Activated CD8-positive, alpha-beta memory T cell treated with anti-CD3 and anti-CD28 coated beads for 24 hours (primary cell): ENCODE measurements at places on chromosomes 3 and 15.

GRCh38 chr3:65277798-65278197 lies 590.0 kb upstream of the ADAMTS9 start:
- DNase-seq, result no peak

GRCh38 chr3:142117056-142117851 lies 32.1 kb downstream of the TFDP2 start:
- no peak for DNase-seq

- no peak for DNase-seq
Observed at GRCh38 chr3:124918524-124918923, 16.0 kb downstream of the MUC13 start.

- no peak for DNase-seq
Observed at GRCh38 chr3:144516026-144516425, 544.4 kb downstream of the DIPK2A start.

- no peak for DNase-seq
Observed at GRCh38 chr15:101481381-101481705, 8.2 kb downstream of the PCSK6 start.

DNA sequence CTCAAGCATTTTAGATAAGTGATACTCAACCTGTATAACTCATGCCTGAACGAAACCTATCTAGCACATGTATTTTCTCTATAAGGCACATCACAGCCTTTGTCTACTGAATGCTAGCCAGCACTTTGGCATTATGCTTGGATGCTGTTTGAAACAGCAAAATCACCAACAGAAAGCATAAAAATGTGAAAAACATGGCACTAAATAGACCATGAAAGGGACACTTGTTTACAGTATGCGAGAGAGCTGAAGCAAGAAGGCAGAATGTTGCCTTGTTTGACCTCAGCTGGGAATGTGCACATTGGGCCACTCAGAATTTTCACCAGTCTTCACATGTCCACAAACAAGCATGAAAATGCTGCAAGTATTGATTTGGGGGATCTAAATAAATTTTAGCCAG lies 59.5 kb downstream of the MINDY2 start:
- DNase-seq, result no peak

DNA sequence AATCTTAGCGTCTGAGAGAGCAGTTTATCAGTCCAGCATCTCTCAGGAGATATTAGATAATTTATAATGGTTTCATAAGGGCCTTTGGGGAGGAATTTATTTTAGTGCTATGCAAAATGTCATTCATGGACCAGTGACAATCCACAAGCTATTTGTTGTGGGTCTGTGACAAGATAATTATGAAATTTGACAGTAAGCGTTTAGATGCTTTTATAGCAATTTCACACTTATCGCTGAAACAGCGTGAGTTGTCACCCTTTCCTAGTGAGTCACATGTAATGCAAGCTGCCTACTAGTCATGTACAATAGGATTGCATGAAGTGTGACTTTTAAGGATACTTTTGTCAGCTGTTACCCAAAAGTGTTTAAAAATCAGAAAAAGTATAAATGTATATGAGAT lies 315.6 kb upstream of the THBS1 start:
- DNase-seq, result no peak

DNA sequence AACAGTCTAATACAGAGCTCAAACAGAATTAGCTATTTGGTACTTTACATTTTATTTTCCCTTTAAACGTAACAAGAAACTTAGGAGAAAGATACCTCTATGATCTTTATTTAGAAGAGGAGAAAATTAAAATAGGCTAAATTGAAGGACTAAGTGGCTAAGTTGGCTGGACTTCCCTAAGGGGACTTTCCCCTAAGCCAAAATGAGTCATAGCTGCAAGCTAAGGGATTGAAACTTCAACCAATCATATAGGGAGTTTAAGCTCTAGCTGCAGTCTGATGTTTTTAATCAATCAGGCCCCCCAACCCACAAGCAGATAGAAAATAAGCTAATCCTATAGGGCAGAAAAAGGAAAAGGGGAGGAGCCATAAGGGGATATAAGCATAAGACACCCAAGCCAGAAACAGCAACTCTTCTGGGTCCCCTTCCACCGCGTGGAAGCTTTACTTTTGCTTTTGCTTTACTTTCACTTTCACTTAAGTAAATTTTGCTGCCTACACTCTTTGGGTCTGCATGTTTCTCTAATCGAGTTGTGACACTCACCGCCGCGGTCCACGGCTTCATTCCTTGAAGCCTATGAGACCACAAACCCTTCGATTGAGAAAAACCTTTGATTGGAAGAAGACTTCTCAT lies 1108.5 kb upstream of the EPHA6 start:
- DNase-seq, result no peak

- DNase-seq, result no peak
Observed at GRCh38 chr15:48754011-48754410, 56.9 kb downstream of the CEP152 start.

DNA sequence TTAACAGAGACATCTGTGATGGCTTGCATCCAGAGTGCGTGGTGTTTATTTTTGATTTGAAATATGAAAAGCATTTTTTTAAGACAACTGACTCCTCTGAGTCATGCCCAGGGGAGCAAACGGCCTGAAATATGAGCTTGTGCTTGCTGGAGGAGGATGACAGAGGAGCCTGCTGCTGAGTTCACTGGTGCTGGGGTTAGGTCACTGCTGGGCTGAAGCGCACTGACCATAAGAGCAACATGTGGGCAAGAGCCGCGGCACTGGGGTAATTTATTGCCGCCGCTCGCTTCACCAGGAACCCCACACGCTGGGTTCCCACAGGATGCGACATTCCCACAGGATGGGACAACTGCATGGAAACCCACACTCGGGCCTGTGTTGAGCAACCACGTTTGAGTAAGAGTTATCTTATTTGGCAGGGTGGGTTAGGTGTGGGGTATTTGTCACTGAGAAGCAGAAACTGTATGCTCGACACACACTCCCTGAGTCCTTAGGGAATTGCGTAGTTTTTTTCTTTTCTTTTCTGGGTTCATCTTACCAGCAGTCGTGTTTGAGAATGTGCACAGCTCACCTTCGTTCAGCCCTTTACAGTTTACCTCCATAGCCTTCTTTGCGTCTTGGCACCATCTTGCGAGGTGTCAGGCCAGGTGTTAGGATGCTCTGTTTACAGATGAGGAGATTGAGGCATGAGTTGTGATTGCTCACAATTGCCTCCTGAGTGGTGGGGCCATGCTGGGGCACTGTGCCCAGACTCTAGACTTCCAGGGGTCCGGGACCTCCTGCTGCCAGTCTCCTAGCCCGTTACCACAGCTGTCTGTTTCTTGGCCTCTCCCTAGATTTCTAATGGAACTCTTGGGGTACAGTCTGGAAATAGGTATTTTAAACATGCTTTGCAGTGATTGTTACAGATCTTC lies 60.4 kb downstream of the SMAD3 start:
- no peak for DNase-seq

DNA sequence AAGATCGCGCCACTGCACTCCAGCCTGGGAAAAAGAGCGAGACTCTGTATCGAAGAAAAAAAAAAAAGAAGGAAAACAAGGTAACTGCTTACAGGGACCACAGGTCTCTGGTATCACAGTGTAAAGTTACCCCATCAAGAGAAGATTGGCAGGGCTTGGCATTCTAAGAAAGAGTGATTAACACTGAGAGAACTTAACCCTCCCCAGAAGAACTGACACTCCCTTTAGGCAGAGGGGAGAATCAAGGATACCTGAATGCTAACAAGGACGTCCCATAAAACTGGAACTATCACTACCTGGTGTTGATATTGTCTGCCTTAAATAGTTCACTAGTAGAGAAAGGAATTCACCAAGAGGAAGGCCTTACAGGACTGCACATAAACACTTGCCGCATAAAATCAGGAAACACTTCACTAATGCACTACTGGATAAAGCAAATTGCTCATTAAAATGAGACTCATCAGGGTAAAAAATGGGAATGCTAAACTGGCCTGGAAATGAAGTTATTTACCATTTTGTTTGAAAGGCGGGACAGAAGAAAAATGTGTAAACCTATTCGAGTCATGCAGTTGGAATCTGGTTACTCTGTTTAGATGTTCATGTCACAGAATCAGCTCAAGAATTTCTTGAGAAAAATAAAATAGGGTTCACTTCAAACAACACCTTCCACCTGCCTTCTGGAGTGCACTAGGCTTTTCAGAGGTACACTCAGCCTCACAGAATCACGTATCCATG lies 121.6 kb downstream of the FOXP1 start:
- DNase-seq, result no peak

DNA sequence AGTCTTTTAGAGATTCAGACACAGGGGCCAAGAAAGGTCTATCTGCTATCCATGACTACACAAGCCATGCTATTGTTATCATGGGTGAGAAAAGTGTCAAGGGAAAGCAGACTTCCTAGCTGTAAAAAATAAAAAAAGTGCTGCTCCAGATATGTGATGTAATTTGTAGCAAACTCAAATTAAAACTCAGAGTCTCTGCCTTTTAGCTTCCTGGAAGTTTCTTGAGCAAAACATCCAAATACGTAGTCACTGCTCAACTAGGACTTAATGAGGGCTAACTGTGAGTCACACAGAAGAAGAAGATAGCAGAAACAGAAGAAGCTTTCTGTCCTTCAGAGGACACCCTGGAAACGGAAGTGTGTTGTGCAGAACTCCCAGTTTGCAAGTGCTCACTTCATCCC lies 393.4 kb upstream of the NR2F2 start:
- DNase-seq, result no peak
